CD4-positive, alpha-beta T cell (primary cell): ENCODE measurements at places on chromosomes 2 and 18. TPM values are rescaled to one million over a fixed set of nuclear protein-coding genes. Genes with fewer than 3 reads are reported as not detected.

GRCh38 chr2:241120440-241120839 is 18.4 kb upstream of the MTERF4 start:
- DNase-seq: no peak
- no peak overlapping the region for H3K27ac ChIP-seq
- H3K27me3 ChIP-seq: no peaks in the 10 kb centered on the region
- H3K4me3 ChIP-seq: no peak overlapping the region

- no peak overlapping the region for H3K4me3 ChIP-seq
- H3K27me3 ChIP-seq: no peaks in the 10 kb centered on the region
- H3K27ac ChIP-seq: no peak overlapping the region
- peaks cover 4% of the 10 kb centered on the region for H3K36me3 ChIP-seq
- H3K4me1 ChIP-seq: peaks cover 22% of the 10 kb centered on the region
Measured at GRCh38 chr2:68230241-68231060, 21.9 kb downstream of the PPP3R1 start.

GRCh38 chr2:147420947-147421675 is 423.7 kb upstream of the ACVR2A start:
- no peak for DNase-seq
- no peak overlapping the region for H3K27ac ChIP-seq
- H3K4me3 ChIP-seq: no peak overlapping the region
- H3K27me3 ChIP-seq: no peaks in the 10 kb centered on the region
- H3K36me3 ChIP-seq: no peaks in the 10 kb centered on the region

DNA sequence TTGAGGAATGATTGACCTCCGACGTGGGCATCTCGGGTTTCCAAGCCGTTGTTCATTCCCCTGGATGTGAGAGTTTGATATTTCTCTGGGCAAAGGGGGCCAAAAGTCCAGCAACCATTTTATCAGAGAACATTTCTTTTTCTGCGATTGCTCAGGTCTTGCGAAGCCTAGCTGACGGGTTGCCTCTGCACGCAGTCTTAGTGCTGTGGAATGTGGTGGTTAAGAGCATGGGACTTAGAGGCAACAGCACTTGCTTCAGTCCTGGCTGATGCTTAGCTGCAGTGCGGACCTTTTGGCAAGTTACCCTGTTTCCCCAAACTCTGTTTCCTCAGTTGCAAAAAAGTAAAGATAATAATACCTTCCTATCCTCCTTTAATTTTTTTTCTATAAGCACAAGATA is 45.0 kb downstream of the FAP start:
- H3K27ac ChIP-seq: no peak overlapping the region
- H3K36me3 ChIP-seq: no peaks in the 10 kb centered on the region

DNA sequence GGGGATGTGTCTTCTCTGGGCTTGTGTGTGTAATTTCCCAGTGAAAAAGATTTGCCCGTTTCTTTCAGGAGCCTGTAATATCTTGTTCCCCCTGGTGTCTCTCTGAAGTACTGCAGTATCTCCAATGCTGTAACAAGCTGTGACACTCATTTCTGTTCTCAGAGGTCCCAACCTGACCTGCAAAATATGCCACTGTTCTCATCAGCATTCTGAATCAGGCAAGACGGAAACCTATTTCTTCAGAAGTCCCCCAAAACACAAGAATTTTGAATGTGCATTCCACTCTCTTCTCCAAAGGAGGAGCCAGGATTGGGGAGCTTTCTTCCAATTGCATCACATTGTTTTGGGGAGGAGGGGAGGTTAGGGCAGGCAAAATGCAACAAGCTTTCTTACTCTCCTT is 77.0 kb upstream of the CNGA3 start:
- no peaks in the 10 kb centered on the region for H3K27me3 ChIP-seq
- no peaks in the 10 kb centered on the region for H3K4me1 ChIP-seq
- H3K27ac ChIP-seq: no peak overlapping the region

Gene AKAIN1
- not detected for total RNA-seq

DNA sequence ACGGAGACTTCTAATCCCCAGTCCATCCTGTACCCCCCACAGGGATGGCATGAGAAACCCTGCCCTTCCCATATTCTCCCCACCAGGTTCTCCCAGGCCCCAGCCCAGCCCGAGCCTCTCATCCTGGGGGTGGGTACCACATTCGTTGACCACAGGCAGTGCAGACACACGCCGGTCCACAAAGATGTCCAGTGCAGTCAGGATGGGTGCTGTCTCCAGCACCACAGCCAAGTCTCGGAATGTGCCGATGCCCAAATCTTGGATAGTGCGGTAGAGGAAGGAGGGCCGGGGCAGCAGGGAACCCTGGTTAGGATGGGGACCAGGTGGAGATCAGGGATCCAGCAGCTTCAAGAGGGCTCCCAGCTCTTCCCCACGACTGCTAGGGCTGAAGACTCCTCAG is 4.8 kb downstream of the PRKAG3 start:
- H3K36me3 ChIP-seq: no peaks in the 10 kb centered on the region
- H3K27ac ChIP-seq: no peak overlapping the region
- H3K27me3 ChIP-seq: peaks cover 16% of the 10 kb centered on the region
- no peak overlapping the region for H3K4me3 ChIP-seq
- H3K4me1 ChIP-seq: no peaks in the 10 kb centered on the region

GRCh38 chr2:33383855-33384598 is 92.4 kb upstream of the RASGRP3 start:
- no peaks in the 10 kb centered on the region for H3K27me3 ChIP-seq
- no peaks in the 10 kb centered on the region for H3K36me3 ChIP-seq
- H3K27ac ChIP-seq: no peak overlapping the region

- no peak for DNase-seq
- H3K36me3 ChIP-seq: no peaks in the 10 kb centered on the region
- peaks cover 9% of the 10 kb centered on the region for H3K4me1 ChIP-seq
- no peak overlapping the region for H3K4me3 ChIP-seq
Measured at GRCh38 chr2:73117441-73117840, 4.7 kb upstream of the RAB11FIP5 start.

Gene LRATD1
- not detected for total RNA-seq

DNA sequence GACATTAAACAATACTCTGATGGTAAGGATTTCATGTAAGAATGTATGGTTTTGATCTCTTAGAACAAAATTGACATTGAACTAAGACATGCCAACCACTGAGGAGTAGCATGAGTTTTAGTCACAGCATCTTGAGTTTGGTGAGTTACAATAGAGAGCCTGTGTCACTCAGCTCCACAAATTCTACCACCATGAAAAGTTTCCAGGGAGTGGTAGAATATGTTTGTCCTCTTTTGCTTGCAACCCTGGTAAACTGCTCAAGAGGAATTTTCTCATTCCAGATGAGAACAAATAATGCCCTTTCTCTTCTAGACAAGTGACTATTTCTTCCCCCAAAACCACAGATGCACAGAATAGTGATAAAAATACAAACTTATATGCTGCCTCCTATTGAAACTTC is 502.0 kb upstream of the VRK2 start:
- DNase-seq: no peak
- no peak overlapping the region for H3K4me3 ChIP-seq
- no peaks in the 10 kb centered on the region for H3K36me3 ChIP-seq

DNA sequence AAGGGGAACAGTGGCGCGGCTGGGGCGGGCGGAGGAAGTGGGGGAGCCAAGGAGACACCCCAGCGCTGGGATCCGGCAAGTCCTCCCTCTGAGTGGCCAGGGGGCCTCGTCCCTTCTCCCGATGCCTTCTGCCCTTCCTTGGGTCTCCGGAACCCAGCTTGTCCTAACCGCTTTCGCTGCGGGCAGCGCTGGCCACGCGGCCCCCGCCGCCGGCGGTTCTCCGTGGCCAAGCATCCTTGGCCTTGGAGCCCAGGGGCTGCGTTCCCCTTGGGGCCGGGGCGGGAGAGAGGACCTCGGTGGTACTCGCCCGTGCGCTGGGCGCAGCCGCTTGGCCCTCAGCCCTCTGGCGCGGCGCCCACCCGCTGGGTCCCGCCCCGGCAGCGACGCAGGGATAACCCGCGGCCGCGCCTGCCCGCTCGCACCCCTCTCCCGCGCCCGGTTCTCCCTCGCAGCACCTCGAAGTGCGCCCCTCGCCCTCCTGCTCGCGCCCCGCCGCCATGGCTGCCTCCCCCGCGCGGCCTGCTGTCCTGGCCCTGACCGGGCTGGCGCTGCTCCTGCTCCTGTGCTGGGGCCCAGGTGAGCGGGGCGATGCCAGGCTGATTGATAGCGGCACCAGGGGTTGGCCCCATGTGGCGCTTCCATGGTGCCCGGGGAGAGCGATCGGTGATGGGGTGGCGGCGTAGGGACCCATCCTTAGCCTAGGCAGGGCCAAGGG is 128.7 kb downstream of the UXS1 start:
- H3K27me3 ChIP-seq: peaks cover 8% of the 10 kb centered on the region
- H3K4me1 ChIP-seq: peaks cover 18% of the 10 kb centered on the region
- peak overlapping the region; percentile 55 for H3K4me3 ChIP-seq
- H3K27ac ChIP-seq: no peak overlapping the region

Gene AFF3
- total RNA-seq: 15.4 TPM

Gene ABCB11
- not detected for total RNA-seq

DNA sequence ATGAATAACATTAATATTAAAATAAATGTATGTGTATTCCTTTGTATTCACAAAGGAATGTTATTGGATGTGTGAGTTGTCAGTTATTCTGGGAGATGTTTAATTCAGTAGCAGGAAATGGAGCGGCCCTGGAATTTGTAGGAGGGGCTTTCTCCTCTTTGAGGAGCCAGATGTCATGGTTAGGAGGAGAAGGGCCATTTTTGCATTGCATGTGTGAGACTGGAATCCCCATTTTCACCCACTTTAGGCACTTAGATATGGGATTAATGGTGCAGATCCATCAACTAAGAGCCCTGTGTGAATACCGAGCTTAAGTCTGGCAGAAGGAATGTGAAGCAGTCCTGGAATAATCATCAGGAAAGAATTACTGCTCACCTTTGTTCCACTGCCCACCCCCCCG is 439.2 kb downstream of the PARD3B start:
- no peak overlapping the region for H3K27ac ChIP-seq
- H3K4me3 ChIP-seq: no peak overlapping the region
- peaks cover 4% of the 10 kb centered on the region for H3K4me1 ChIP-seq
- no peaks in the 10 kb centered on the region for H3K36me3 ChIP-seq
- DNase-seq: no peak

DNA sequence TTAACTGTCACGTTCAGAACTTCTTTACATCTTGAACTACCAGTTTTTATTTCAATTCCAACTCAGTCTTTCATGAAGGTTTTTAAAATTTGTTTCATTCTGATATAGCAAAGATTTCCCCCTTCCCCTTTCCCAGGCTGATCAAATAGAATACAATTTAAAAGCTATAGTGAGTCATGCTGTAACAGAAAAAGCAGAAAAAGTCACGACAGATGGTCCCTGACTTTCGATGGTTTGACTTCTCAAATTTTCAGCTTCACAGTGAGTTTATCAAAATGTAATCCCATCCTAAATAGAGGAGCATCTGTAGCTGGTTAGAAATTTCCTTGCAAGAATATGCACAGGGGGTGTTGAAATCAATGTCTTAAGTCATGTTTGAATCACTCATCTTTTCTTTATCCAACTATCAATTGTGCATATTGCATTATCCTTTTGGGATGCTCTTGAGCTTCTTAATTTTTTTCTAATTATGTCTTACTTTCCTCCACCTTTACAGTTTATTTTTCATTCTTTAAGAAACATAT is 500.3 kb downstream of the LRP1B start:
- DNase-seq: no peak
- no peaks in the 10 kb centered on the region for H3K27me3 ChIP-seq
- no peaks in the 10 kb centered on the region for H3K4me1 ChIP-seq
- H3K27ac ChIP-seq: no peak overlapping the region

DNA sequence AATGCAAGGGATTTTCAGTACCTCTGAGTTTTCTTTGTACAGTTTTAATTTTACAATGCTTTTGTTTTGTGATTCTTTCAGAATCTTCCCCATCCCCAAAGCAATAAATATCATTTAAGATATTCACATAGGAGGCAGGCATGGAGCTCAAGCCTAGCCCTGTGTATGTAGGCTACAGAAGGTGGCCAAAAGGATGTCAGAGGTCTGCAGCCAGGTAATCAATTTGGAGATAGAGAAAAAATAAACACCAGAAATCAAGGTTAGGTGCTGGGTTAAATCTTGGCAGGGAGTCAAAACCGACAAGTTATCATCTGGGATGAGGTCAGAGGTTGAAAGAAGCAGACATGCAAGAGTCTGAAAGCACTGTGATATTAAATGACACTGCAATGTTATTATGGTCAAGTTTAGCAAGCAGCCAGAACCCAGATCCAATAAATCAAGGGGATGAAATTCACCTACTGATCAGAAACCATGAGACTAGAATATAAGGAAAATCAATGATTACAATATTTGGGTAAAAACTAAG is 45.1 kb upstream of the LRP1B start:
- no peak for DNase-seq
- no peak overlapping the region for H3K27ac ChIP-seq
- H3K27me3 ChIP-seq: no peaks in the 10 kb centered on the region
- H3K4me3 ChIP-seq: no peak overlapping the region
- no peaks in the 10 kb centered on the region for H3K4me1 ChIP-seq
- H3K36me3 ChIP-seq: no peaks in the 10 kb centered on the region

- H3K36me3 ChIP-seq: peaks cover 16% of the 10 kb centered on the region
- H3K27ac ChIP-seq: peak overlapping the region; percentile 28
- DNase-seq: no peak
Measured at GRCh38 chr18:63266888-63267790, 52.4 kb downstream of the BCL2 start.

GRCh38 chr2:85462322-85462721 is 43.8 kb downstream of the SH2D6 start:
- no peak overlapping the region for H3K27ac ChIP-seq
- no peak overlapping the region for H3K4me3 ChIP-seq
- H3K4me1 ChIP-seq: no peaks in the 10 kb centered on the region
- no peaks in the 10 kb centered on the region for H3K36me3 ChIP-seq
- no peaks in the 10 kb centered on the region for H3K27me3 ChIP-seq

DNA sequence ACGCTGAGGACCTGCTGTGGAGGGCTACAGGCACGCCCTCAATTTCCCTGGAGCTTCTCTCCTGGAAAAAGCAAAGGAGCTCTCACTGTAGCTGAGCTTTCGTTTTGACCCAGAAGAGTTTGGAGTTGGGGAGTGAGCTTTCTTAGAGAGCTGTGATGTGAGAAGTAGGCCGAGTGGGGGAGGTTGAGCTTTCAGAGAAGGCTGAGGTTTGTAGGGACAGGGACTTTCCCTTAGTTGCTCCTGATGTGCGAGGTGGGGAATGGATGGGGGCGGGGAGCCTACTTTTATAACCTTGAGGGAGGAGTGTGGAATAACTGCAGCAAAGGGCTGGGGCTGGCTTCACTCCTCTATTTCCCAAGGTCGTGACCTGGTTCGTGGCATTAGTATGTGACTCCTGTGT is 47.1 kb downstream of the ZNF532 start:
- DNase-seq: no peak
- H3K27me3 ChIP-seq: peaks cover 4% of the 10 kb centered on the region
- no peak overlapping the region for H3K27ac ChIP-seq
- no peaks in the 10 kb centered on the region for H3K36me3 ChIP-seq
